ENCODE measurements at places on chromosomes 6 and 20.

DNA sequence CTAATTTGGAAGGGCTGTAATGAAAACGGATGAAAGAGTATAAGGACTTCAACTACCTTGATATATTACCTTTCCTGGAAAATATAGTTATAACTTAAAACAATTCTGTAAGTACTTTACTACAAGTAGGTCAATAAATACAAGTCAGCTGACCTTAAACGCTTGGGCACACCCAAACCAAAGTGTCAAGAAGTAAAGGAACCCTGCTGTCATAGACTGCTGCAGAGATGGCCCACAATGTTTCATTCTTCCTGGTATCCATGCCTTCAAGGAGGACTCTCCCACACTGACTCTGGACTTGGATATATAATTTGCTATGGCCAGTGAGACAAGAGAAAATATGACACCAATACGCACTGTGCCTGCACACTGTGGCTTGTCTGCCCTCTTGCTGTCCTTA is 132.0 kb downstream of the LAMP5 start:
- no peak for DNase-seq

DNA sequence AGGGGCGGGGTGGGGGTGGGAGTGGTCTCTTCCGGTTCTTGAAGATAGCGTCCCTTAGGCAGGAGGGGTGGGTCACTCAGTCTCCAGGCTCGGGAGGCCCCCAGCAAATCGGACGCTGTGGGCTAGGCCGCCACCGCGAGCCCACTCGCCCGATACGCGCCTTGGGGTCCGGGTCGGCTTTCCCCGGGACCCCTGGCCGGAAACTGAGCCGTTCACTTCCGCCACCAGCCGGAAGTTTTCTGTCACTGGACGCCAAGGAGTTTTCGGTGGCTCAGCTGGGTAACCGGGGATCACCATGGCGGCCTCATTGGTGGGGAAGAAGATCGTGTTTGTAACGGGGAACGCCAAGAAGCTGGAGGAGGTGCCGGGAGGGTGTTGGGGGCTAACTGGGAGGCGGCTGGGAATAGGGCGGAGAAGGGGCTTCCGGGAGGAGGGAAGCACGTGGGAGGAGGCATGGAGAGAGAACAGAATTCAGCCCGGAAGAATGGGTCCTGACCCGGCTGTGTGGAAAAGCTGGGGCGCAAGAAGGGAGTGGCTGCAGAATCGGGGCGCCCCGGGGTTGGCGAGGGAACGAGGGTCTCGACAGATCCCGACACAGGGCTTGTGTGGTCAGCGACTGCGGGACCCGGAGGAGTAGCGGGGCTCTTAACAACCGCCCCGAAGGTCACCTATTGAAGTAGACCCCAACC is at the start of gene ITPA:
TSS of gene ITPA (plus strand) at position 242 of the 689 bp plus-strand sequence. CDS start at position 296, 54 bp downstream.
- no peak for DNase-seq

DNA sequence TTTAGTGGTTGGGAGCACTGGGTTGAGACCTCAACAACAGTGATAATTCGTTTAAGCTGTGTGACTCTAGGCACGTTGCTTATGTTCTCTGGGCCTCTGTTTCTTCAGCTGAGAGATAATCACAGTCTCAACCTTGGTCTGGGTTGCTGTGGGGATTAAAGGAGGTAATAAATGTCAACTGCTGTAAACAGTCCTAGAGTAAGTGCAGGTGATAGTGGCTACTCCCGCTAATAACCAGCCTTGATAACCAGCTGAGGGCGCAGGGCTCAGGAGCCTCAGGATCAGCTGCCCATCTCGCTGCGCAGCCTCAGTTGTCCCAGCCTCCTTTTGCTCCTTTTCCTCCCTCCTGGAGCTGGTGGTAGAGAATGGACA is 58.0 kb downstream of the JARID2 start:
- DNase-seq = no peak

- DNase-seq = no peak
Measured at GRCh38 chr6:11424395-11425034, 113.0 kb upstream of the TMEM170B start.

- DNase-seq = no peak
Measured at GRCh38 chr6:143902827-143903226, 38.6 kb downstream of the ZC2HC1B start.

DNA sequence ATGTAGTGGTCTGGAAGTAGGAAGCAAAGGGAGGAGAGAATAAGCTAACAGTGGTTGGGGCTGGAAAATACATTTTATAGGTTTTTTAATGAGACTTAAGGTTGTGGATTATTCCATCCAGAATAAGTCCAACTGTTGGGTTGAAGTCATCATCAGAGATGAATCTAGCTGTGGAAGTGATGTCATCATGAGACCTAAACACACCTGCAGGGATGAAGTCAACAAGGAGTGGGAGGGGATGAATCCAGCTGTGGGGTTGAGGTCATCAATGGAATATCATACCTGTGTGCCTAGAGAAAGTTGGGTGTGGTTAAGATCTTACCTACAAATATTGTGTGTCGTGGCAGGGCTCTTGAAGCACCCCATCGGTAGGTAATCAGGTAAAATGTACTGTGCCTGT is 730.7 kb downstream of the RFPL4B start:
- DNase-seq = no peak

DNA sequence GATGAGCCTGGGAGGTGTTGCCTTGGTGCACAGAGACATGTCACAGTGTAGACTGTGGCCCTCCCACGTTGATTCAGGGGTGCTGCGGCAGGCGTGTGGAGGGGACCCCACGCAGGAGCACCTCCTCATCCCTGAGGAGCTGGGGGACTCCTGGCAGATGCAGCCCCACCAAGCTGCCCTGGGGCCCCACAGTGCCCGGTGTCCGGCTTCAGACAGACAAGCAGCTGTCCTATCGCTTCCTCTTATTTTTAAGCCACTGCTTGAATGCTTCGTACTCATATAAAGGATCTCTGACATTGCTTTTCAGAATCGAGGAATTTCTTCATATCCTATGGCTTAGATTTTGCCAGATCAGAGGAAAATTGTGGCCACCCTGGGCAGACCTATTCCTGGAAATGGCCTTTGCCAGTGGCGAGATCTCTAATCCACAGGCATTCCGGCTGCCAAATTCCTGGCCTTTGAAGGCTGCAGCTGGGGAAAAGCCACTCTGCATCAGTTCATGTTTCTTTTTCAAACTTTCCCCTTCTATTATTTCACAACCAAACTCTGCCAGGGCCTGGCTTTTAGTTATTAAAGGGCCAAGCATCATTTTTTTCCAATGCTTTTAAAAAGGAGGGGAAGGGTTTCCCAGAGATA is 337.0 kb downstream of the THBS2 start:
- DNase-seq = no peak

- no peak for DNase-seq
Measured at GRCh38 chr20:63505281-63505680, 6.4 kb upstream of the EEF1A2 start.

GRCh38 chr20:42276718-42277602 is 658.8 kb upstream of the CHD6 start:
- DNase-seq = no peak

- no peak for DNase-seq
Measured at GRCh38 chr6:38933426-38933825, 115.2 kb upstream of the GLP1R start.

- DNase-seq = no peak
Measured at GRCh38 chr6:89357390-89357789, 4.9 kb upstream of the UBE2J1 start.

DNA sequence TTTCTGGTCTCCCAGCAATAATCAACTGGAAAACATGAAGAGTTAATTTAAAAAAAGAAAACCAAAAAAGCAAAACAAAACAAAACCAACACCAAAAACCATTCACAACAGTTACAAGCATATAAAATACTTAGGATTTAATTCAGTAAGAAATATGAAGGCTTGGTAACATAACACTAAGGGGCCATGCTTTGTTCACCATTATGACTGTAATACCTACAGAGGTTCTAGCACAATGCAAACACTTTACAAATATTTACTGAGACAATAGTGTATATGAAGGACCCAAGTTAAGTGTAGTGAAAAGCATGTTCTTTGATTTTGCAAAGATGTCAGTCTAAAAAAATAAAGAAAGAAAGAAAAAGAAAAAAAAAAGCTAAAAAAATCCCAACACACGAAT is 109.8 kb upstream of the EMILIN3 start:
- no peak for DNase-seq

GRCh38 chr6:143734641-143735063 is 56.9 kb downstream of the PHACTR2 start:
- DNase-seq = no peak

DNA sequence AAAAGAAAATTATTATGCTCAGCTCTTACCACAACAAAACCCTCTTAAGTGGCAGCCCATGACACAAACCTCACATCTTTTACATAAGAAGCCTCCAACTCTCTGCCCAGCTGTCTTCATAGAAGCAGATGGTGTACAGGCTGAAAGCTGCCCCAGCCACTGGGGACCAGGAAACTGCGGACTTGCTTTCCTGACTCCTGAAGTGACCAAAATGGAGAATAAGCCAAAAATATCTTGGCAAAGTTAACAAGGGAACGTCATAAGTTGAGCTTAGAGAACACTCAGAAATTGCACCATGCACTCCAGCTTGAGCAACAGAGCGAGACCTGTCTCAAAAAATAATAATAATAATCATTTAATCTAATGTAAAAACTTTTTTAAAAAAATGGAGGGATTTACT is 160.3 kb upstream of the CDYL start:
- DNase-seq = no peak

- DNase-seq = no peak
Measured at GRCh38 chr20:33148040-33148439, 19.9 kb upstream of the BPIFA2 start.

GRCh38 chr6:141483598-141484061 is 649.1 kb upstream of the GJE1 start:
- peak; percentile 3 for DNase-seq

- no peak for DNase-seq
Measured at GRCh38 chr20:18728870-18729224, 84.7 kb upstream of the SCP2D1 start.

- no peak for DNase-seq
Measured at GRCh38 chr6:53042112-53042511, 23.1 kb upstream of the FBXO9 start.

- no peak for DNase-seq
Measured at GRCh38 chr20:56204206-56204605, 44.3 kb upstream of the MC3R start.

DNA sequence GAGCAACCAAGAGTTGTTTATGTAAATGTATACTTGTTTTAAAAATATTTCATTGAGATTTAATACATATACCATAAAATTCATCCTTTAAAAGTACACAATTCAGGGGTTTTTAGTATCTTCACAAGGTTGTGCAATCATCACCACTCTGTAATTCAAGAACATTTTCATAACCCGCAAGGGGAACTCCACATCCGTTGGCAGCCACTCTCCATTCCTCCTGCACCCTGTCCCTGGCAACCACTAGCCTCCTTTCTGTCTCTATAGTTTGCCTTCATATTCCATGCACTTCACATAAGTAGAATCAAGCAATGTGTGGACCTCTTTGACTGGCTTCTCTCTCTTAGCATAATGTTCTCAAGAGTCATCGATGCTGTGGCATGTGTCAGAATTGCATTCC is 104.2 kb upstream of the PDE10A start:
- no peak for DNase-seq
